ENCODE measurements at places on chromosomes 1 and 21. TPM values are rescaled to one million over a fixed set of nuclear protein-coding genes. Genes with fewer than 3 reads are reported as not detected.

GRCh38 chr1:164347980-164348379 is 211.0 kb upstream of the PBX1 start:
- DNase-seq = no peak
- H3K27ac ChIP-seq = no peak overlapping the region
- no peaks in the 10 kb centered on the region for H3K4me1 ChIP-seq
- H3K27me3 ChIP-seq = no peaks in the 10 kb centered on the region
- H3K4me3 ChIP-seq = no peak overlapping the region

GRCh38 chr1:59900640-59901039 is 25.9 kb downstream of the CYP2J2 start:
- no peaks in the 10 kb centered on the region for H3K4me1 ChIP-seq
- no peaks in the 10 kb centered on the region for H3K27me3 ChIP-seq
- H3K27ac ChIP-seq = no peak overlapping the region
- H3K4me3 ChIP-seq = no peak overlapping the region

- H3K4me1 ChIP-seq = no peaks in the 10 kb centered on the region
- no peak for DNase-seq
- H3K4me3 ChIP-seq = no peak overlapping the region
- H3K27ac ChIP-seq = no peak overlapping the region
- H3K36me3 ChIP-seq = no peaks in the 10 kb centered on the region
These were observed 7.7 kb downstream of the NTRK1 start for GRCh38 chr1:156868341-156868740.

GRCh38 chr1:151907363-151908139 is 1.8 kb downstream of the THEM4 start:
- no peaks in the 10 kb centered on the region for H3K4me1 ChIP-seq
- no peaks in the 10 kb centered on the region for H3K36me3 ChIP-seq
- DNase-seq = no peak
- no peak overlapping the region for H3K27ac ChIP-seq

DNA sequence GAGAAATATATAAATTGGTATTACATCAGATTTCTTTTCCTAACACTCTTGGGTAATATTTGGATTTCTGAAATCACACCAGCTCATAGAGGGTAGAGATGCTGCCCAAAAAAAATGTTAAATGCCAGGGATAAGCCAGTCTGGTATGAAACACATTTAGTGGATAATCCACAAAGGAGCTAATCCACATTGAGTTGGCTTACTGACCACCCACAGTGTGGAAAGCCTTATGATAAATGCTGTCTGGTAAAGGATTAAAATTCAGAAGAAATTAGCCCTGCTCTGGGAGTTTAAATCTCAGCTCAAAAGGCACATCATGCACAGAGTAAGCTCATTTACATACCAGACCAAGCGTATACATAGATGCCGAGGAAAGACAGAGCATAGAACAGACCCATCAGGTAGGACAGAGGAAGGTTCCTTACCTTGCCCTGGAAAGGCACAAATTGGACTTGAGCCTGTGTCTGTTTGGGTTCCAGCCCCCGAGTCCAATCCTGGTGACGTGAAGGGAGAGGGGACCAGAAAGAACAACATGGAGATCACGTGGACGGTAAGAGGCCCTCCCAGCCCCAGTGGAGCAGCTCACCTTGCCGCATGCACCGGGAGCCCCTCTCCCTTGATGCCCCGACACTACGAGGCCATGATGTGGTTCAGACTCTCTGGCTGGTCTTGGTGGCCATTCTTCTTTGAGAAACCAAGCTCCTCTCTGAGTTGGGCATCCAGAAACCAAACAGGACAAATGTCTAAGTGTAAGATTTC is 62.9 kb upstream of the CNTN2 start:
- H3K36me3 ChIP-seq = no peaks in the 10 kb centered on the region
- H3K4me1 ChIP-seq = no peaks in the 10 kb centered on the region
- DNase-seq = no peak
- H3K27ac ChIP-seq = no peak overlapping the region
- H3K27me3 ChIP-seq = no peaks in the 10 kb centered on the region

DNA sequence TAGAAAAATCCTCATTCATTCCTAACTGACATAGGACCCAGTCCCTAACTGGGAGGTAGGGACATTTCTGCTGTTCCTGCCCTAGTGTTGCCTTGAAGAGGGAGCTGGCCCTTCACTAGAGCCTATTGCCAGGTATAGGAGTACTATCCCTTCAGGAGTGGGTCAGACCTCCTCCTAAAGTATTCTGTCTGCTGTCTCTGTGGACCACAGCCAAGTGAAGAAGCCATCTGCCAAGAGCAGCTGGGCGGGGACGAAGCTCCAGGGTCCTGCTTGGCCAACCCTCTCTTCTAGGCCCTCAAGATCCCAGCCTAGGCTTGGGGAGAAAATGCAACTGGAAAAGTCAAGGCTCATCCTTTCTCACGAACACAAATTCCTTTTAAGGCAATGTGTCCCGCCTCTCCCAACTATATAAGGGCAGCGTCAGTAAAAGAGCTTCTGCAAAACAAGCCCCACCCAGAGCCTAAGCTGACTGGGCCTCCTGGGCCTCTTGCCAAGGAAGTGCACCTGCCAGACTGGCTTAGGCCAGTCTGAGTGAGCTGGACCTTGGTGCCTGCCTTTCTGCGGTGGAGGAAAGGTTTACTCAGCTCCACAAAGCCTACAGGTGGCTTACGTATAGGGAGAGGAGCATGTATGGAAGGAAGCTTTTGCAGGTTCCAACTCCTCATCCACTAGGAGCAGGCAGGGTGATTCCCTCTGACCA is 638 bp upstream of the TUFT1 start:
- H3K27me3 ChIP-seq = no peaks in the 10 kb centered on the region
- peak overlapping the region; percentile 61 for H3K4me3 ChIP-seq
- peak; percentile 71 for DNase-seq

Gene PLA2G2F
- total RNA-seq = not detected

DNA sequence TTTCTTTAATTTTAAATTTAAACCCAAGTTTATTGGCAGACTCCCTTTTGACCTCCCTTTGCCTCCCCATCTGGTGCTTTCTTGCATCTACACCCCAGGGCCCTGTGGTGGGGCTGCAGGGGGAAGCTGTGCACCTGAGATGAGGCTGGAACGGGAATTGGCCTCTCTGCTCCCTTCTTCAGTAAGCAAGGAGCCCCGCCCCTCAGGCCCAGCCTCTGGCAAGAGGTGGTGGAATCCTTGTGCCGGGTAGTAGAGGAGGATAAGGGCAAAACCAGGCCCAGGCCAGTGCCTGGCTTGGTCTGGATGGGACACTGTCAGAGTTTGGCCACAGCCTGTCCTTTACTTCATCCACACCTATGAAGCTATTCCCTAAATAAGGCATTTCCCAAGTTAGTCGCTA is 25.1 kb downstream of the ATP8B2 start:
- H3K4me1 ChIP-seq = no peaks in the 10 kb centered on the region
- no peak overlapping the region for H3K27ac ChIP-seq

Gene TNFAIP8L2
- total RNA-seq = 4.2 TPM

Gene KPRP
- not detected for total RNA-seq

DNA sequence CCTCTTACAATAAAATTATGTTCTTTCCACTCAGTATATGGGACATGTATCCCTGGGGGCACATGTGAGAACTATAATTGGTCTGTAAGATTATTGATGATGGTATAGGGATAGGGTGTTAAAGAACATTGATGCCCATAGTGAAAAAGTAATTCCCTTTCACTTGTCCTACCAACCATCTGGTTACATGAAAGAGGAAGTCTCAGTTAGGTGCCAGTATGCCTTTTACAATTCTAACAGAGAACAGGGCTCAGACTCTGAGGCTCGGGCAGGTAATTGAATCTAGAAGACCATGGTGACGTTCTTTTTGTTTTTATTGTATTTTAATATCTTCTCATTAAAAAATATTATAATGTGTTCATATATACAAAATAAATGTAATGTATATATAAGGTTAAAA is 113.6 kb downstream of the FGGY start:
- no peak overlapping the region for H3K4me3 ChIP-seq
- no peaks in the 10 kb centered on the region for H3K4me1 ChIP-seq
- no peak for DNase-seq
- H3K27ac ChIP-seq = no peak overlapping the region
- H3K27me3 ChIP-seq = no peaks in the 10 kb centered on the region

Gene KLHL12
- 34.1 TPM for total RNA-seq

Gene MTR
- 78.1 TPM for total RNA-seq

Gene CENPS
- total RNA-seq = 3.8 TPM

Gene MYBPH
- total RNA-seq = 0.64 TPM

DNA sequence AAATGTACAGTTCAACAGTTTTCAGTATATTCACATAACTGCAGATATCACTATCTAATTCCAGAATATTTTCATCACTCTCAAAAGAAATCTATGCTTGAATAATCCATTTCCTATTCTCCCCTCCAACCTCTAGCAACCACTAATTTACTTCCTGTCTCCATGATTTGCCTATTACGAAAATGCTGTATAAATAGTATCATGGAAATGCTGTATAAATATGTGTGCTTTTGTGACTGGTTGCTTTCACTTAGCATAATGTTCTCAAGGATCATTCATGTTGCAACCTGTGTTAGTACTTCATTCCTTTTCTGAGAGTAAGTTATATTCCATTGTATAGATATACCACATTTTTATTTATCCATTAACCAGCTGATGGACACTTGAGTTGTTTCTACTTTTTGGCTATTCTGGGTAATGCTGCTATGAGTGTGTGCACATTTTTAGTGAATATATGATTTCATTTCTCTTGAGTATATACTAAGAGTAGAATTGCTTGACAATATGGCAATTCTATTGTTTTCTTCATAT is 115.6 kb downstream of the TNFSF18 start:
- no peaks in the 10 kb centered on the region for H3K27me3 ChIP-seq
- no peak overlapping the region for H3K4me3 ChIP-seq
- no peaks in the 10 kb centered on the region for H3K36me3 ChIP-seq
- no peak overlapping the region for H3K27ac ChIP-seq
- no peaks in the 10 kb centered on the region for H3K4me1 ChIP-seq

Gene PRKCZ
- 0.29 TPM for total RNA-seq

- no peak overlapping the region for H3K4me3 ChIP-seq
- no peaks in the 10 kb centered on the region for H3K4me1 ChIP-seq
- no peak overlapping the region for H3K27ac ChIP-seq
- DNase-seq = no peak
These were observed 77.2 kb upstream of the PPP2R5A start for GRCh38 chr1:212207822-212208520.

Gene KRTAP19-3
- not detected for total RNA-seq

DNA sequence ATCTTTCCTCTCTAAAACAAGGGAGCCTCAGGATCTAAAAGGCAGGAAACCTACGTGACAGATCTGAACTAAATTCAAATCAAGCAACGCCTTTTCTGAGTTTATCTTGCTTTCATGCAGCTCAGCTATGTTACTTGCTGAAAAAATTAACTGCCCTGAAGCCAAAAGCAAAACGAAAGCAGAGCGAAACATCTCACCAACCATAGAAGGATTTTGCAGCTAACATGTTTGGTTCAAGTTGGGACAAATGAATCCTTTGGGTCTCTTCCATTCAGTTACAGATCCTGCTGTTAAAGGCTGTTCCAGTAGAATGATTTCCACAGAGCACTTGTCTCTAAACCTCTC is 482 bp downstream of the SLC2A5 start:
- no peaks in the 10 kb centered on the region for H3K36me3 ChIP-seq
- peak overlapping the region; percentile 81 for H3K27ac ChIP-seq
- peak overlapping the region; percentile 11 for H3K4me3 ChIP-seq
- no peaks in the 10 kb centered on the region for H3K27me3 ChIP-seq

DNA sequence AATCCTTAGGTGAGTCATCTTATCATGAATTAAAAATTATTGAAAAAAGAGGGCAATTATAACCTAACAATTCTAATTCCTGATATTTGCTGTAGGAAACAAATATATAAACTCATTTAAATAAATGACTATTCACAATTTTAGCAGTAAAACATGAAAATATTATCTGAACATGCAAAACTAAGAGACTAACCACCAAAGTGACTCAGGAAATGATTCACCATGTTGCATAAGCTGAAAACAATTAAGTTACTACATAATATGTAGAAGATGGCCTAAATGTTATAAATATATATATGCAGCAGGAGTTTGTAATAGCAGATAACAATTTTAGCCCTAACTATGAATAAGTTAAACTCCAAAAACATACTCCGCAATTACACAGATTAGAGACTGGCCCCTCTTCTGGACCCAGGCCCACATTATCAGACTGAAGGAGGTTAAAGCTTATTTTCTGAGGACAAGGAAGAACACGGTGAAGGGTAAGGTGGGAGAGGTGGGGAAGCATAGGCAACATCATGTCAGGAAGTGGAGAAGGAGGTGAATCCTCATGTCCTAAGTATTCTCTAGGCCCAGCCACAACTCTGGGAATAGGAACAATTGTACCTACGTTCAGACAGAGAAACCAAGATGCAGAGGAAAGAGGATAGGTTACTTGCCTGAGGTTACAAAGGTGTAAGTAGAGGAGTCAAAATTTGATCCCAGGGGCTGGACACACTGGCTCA is 15.6 kb upstream of the AIM2 start:
- no peak overlapping the region for H3K4me3 ChIP-seq
- no peaks in the 10 kb centered on the region for H3K4me1 ChIP-seq
- no peaks in the 10 kb centered on the region for H3K27me3 ChIP-seq
- DNase-seq = no peak
- H3K36me3 ChIP-seq = no peaks in the 10 kb centered on the region
- H3K27ac ChIP-seq = no peak overlapping the region

DNA sequence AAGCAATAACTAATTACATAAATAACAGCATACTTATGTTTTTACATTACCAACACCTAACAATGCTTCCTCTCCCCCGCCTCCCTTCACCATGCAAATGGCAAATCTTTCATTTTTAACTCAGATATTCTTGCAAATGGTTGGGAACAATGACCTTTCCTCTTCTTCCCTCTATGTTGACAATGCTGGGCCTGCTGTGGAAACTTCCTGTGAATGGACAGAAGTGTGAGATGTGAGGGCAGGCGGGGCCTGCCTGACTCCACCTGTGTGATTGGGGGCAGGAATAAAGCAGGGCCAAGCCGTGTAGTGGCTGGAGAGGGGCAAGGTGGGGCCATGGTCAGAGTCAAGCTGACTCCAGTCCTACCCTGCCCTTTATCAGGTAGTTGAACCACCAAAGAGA is 289.6 kb downstream of the RPS6KC1 start:
- DNase-seq = no peak
- no peaks in the 10 kb centered on the region for H3K27me3 ChIP-seq
- no peaks in the 10 kb centered on the region for H3K36me3 ChIP-seq
- no peak overlapping the region for H3K27ac ChIP-seq
- no peak overlapping the region for H3K4me3 ChIP-seq
- H3K4me1 ChIP-seq = no peaks in the 10 kb centered on the region

Gene ADAMTS4
- 11.8 TPM for total RNA-seq

Gene MANEAL
- total RNA-seq = not detected

GRCh38 chr1:37726751-37727585 is 34.7 kb downstream of the CDCA8 start:
- DNase-seq = no peak

Gene DNAI4
- 54.2 TPM for total RNA-seq

GRCh38 chr21:35926003-35926740 is 134.2 kb downstream of the SETD4 start:
- H3K36me3 ChIP-seq = no peaks in the 10 kb centered on the region
- H3K27ac ChIP-seq = no peak overlapping the region
- no peak overlapping the region for H3K4me3 ChIP-seq
- no peaks in the 10 kb centered on the region for H3K27me3 ChIP-seq

GRCh38 chr1:53931523-53931922 is 14.0 kb downstream of the IFT25 start:
- H3K4me1 ChIP-seq = no peaks in the 10 kb centered on the region
- H3K27ac ChIP-seq = no peak overlapping the region
- no peak for DNase-seq
